Astrocyte of the spinal cord (primary cell): ENCODE measurements at places on chromosomes 5 and 9.
A peak's percentile ranks its signal among the peaks of the same experiment; 100 is the strongest.

- DNase-seq, result peak; percentile 81
Observed at GRCh38 chr5:132677191-132677590, 3.4 kb downstream of the IL4 start.

DNA sequence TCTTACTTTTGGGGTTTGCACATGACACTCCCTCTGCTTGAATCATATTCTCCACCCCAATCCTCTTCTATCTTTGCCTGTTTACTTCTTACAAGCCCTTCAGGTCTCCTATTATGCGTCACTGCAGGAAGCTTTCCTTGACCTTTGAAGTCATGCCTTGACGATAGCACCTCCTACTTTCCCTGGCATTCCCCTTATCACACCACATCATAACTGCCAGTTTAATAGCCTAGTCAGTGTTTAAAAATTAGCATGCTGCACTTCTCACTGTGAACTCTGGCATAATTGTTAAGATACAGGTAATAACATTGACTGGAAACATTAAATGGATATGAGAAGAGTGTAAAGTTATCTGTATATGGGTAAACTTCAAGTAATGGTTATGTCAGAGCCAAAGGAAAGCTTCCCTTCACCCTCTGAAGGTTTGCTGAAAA, 37.1 kb upstream of the CEP120 start:
- no peak for DNase-seq

DNA sequence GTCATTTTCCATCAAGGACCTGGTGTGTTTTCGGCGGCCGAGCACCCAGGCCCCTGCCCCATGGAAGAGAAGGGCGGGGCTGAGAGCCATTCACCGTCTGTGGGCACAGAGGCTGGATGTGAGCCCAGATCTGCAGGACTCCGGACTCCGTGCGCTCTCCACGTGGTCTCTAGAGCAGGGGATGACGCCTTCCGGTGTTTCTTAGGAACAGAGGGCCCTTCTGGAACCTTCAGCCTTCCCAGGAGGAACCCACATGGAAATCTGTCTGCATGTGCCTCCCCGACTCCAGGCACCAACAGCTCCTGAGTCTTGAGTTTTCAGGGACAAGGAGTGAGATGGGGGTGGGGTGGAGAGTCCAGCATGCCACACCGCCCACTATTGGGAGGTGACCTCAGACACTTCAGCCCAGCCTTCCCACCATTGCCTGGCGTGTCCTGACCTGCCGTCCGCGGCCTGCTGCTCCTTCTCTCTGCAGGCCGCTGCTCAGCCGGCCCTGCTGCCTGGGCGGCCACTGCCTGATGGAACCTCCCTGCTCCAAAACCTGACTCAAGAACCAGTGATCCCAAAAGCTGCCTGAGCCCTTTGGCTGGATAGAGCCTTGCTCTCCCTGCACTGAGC, 2.4 kb upstream of the RXRA start:
- no peak for DNase-seq

- DNase-seq, result no peak
Observed at GRCh38 chr5:103908336-103909080, 345.9 kb upstream of the NUDT12 start.
